Cerebellar nuclear complex (tissue), 1 donor: ENCODE measurements at places on chromosomes 2 and 18.
A peak's percentile ranks its signal among the peaks of the same experiment; 100 is the strongest.

GRCh38 chr2:60643747-60644146, 90.3 kb upstream of the BCL11A start:
- no peak for DNase-seq

DNA sequence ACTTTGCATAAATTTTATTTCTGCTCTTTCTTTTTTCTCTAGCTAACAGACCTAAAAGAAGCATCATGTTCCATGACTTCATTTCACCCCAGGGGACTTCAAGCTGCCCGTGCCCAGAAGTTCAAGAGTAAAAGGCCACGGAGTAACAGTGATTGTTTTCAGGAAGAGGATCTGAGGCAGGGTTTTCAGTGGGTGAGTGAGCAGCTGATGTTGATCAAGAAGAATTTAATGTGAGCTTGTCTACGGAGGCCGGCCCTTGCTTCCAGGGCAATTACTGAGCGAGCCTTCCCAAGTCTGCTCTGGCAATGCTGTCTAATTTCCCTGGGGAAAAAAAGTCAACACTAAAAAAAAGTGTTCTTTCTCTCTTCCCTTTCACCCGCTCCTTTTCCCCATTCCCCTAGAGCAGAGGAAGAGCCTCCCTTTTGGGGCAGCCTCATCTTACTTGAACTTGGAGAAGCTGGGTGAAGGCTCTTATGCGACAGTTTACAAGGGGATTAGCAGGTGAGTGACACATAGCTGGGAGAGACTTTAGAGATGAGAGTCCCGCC, 1.2 kb downstream of the CDK15 start:
- no peak for DNase-seq

DNA sequence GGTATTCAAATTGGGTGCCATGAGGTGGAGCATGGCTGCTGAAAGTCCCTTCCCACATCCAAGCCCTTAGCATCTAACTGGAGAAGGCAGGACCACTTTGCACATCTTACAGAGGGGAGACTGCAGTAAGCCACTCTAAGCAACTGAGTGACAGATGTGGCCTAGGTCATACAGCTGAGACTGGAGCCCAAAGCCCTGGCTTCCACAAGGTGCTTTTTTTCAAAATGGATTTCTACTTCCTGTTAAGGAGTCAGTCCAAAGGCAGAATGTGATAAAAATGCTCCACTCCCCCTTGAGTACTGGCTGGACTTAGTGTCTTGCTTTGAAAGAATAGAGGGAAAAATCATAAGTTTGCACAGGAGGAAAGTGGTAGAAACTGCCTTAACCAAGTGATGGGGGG, 424.0 kb upstream of the SPRED2 start:
- DNase-seq: no peak

- no peak for DNase-seq
Observed at GRCh38 chr18:36460324-36460850, 162.9 kb downstream of the FHOD3 start.

DNA sequence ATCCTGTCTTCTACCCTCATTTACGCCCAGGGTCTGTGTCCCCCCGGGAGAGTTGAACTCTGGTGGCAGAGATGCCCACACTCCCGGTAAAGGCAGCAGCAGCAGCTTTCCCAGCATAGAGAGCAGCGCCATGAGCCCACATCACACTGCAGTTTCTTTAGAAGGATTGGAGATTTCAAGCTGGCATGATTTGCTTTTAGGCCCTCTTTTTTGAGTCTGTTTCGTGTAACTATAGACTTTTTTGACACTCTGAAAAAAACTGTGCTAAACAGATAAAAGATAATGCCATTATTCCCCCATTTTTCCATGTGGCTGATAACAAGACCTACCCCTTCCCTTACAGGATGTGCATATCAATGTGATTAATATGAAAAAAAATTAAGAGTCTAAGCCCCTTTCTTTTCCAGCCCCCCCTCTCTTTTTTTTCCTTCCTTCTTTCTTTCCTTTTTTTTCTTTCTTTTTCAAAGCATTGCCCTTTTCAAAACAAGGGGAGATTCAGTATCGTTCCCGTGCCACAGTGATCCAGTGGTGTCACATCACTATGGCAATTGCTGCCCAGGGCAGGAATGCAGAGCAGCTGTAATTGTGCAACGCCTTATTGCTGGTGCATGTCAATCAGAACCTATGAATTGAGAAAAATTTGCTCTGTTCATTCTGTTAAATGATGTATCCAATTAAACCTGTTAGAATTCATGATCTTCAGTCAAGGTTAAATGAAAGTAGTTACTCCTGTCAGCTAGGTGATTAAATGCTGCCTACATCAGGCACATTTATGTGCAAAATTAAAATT, 104.5 kb downstream of the CDCA7 start:
- DNase-seq: no peak

DNA sequence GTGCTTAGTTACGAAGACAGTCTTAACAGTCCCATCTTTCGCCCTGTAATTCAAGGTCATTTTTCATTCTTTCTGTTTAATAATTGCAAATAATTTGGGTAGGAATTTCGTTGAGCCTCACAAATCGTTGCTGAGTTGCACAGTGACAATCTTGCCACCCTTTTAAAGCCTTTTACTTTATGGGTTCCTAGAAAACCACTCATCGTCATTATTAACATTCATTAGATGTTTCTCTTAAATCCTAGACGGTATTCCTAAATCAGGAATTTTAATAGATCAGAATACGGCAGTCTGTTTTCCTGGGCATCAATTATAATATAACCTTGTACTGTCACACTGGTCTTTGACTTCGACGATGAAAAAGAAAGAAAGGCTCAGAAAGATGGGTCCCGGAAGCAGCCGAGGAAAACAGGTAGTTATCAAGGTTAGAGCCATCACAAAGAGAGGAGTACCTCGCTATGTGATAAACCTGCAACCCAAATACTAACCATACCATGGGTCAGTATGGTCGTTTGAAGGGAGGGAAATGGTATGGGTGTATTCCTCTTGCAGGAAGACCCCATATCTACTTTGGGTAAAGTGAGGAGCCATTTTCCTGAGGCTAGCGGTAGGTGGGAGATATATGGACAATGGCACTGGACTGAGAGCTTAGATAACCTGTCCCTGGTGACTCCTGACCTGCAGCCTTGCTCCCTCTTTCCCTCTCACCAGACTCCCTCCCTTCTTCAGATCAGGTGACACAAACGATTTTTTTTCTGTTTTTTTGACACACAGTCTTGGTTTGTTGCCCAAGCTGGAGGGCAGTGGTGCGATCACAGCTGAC, 981 bp upstream of the SF3B1 start:
- no peak for DNase-seq

DNA sequence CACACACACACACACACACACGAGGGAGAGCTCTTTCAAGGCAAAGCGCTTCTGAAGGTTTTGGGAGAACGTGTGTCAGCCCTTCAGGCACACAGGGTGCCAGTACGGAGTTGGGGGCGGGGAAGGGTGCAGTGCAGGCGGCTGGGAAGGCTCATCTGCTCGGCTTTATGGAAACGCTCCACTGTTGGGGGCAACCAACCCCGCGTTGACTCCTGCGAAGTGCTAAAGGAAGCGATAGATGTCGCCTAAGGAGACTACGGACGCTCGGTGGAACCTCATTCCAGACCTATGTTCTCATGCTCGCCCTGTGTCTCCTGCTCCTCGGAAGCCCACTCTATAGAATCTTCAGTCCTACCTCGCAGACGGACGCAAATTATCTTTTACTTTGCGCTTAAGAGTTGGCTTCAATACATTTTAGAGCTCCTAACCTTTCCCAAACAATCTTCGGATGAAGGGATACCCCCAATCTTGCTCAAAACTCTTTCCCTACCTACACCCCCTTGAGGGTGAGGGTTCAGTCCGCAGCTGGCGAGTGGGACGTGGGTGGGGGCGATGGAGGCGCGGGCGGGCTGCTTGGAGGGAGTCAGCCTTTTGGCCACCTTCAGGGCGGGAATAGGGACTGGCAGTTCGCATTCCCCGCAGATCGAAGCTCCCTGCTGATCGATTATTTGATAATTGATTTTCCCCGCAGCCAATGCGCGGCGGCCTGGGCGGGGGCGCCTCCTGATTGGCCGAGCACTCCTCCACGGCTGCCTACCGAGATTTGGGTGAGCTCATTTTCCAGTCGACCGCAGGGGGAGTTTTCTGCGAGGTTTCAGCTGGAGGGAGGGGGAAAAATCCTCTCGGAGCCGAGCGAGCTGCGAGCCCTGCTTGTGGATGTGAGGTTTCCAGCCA, 1.9 kb upstream of the MEIS1 start:
- DNase-seq: peak; percentile 95

- no peak for DNase-seq
Observed at GRCh38 chr18:27750014-27750413, 426.9 kb downstream of the CDH2 start.

- DNase-seq: no peak
Observed at GRCh38 chr18:70044632-70045031, 97.0 kb upstream of the CD226 start.

GRCh38 chr18:74775239-74775638, 177.6 kb downstream of the ZNF407 start:
- no peak for DNase-seq
